ENCODE measurements at places on chromosomes 11 and 22.

- peak; percentile 94 for DNase-seq
Measured at GRCh38 chr11:65134952-65135632, 773 bp upstream of the SYVN1 start.

DNA sequence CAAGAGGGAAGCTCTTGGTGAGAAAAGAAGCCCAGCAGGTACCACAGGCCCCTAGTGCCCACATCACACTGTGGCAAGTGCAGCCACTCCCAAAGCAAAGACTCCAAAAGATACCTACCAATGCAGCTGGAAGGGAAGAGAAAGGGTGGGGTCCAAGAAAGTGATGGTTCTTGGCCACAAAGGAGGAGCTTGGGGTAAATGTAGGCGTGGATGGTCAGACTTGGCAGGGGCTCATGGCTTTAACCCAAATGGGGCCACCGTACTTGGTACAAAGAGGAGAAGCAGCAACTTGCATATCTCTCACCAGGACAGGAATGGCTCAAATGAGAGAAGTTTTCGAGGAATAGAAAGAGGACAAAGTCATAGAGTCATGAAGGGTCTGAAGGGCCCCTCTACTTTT is 4.8 kb downstream of the MAP3K11 start:
- no peak for DNase-seq

DNA sequence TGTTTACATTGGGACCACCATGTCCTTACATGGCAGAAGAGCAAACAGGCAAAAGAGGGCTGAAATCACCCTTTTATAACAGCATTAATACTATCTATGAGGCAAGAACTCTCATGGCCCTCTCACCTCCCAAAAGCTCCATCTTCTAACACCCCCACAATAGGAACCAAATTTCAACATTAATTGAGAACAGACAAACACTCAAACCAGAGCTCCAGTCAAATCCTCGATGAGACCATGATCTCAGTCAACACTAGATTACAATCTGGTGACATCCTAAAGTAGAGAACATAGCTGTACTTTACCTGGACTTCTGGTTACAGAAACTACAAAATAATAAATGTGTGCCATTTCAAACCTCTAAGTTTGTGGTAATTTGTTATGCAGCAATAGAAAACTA is 25.1 kb downstream of the OR2AG2 start:
- no peak for DNase-seq

GRCh38 chr11:118124929-118125535 is 27.6 kb downstream of the SCN4B start:
- no peak for DNase-seq

GRCh38 chr22:19359554-19360299 is 68.2 kb upstream of the CLTCL1 start:
- DNase-seq: no peak

GRCh38 chr11:46718155-46719019 is 626 bp upstream of the F2 start:
- DNase-seq: no peak

DNA sequence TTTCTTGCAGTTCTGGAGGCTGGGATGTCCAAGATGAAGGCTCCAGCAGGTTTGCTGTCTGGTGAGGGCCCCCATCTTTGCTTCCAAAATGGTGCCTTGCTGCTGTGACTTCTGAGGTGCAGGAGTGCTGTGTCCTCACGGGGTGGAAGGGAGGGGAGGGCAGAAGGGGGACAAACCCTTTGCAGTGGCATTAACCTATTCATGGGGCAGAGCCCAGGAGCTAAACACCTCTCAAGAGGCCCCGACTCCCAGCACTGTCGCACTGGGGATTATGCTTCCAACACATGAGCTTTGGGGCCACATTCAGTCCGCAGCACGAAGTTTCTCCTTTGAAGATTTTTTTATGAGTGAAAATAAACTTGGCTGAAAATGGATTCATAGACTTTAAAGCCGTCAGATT is 25.5 kb upstream of the OSBPL5 start:
- peak; percentile 11 for DNase-seq

DNA sequence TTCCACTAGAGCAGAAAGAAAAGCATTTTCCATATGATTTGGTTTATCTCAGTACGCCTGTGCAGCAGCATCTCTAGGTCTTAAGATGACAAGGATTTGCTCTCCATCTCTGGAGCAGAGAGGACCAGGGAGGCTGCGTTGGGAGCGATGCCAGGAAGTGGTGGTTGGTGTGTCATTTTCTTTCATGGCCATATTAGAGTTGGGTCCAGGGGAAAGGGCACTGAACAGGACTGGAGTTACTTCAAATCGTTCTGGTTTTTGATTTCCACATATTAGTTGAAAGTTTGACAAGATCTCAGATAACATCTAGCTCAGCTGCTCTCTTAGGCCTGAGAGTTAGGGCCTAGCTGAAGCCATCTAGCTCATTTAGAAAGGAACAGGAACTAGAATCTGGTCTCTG is 157.7 kb downstream of the ADAMTS15 start:
- no peak for DNase-seq

- DNase-seq: peak; percentile 42
Measured at GRCh38 chr22:41762980-41763779, 37.3 kb upstream of the CCDC134 start.

- DNase-seq: no peak
Measured at GRCh38 chr22:49929994-49930575, 11.7 kb downstream of the CRELD2 start.

GRCh38 chr11:95790123-95790932 is at the start of gene CEP57:
CEP57 (plus strand) TSS chr11:95790498; CDS start chr11:95790699, 201 bp downstream.
- peak; percentile 96 for DNase-seq

DNA sequence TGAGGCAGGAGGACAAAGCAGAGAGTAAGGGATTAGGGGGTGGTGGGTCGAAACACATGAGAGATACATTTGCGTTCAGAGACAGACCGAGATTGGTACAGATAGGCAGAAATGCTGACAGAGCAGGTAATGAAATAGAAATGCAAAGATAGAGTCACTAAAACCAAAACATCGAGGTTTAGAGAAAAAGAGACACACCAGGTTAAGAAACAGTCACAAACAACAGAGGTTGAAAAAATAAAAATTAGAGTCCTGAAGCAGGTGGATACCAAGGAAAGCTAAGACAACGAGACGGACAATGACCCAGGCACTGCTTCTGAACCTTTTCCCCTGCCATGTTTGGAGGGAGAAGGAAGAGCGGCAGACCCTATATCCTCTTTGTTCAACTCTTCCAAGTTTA is 1.2 kb upstream of the MAPK1 start:
- DNase-seq: no peak

- DNase-seq: no peak
Measured at GRCh38 chr11:36015799-36016198, 71.9 kb downstream of the LDLRAD3 start.

GRCh38 chr22:32281072-32281471 is 25.9 kb upstream of the SLC5A4 start:
- DNase-seq: no peak

DNA sequence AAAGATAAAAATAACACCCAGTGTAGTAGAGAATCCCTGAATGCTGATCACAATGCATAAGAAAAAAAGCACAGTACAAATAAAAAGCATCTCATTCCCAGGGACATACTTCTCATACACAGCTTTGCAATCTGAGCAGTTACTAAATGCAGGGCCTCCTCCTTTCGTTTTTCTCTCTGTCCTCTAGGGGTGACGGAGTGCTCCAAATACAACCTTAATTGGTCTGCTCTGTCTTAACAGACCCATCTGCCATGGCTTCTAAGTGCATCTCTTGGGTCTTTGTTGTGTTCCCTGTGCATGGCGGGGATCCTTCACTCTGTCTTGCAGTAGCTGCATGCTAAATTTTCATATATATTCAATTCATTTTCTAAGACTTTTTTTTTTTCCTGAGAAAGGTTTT is 1114.2 kb upstream of the RAG2 start:
- peak; percentile 56 for DNase-seq
